Activated CD4-positive, alpha-beta T cell treated with anti-CD3 and anti-CD28 coated beads, Interleukin-2, amount 50 U/mL, for 4 hours (primary cell): ENCODE measurements at places on chromosomes 1 and 21.

GRCh38 chr1:211643324-211644212 is 31.9 kb downstream of the NEK2 start:
- no peak for DNase-seq

GRCh38 chr1:75276385-75276784 is 142.2 kb downstream of the LHX8 start:
- no peak for DNase-seq

- DNase-seq: no peak
These were observed 182.9 kb downstream of the AKT3 start for GRCh38 chr1:243667133-243667532.

DNA sequence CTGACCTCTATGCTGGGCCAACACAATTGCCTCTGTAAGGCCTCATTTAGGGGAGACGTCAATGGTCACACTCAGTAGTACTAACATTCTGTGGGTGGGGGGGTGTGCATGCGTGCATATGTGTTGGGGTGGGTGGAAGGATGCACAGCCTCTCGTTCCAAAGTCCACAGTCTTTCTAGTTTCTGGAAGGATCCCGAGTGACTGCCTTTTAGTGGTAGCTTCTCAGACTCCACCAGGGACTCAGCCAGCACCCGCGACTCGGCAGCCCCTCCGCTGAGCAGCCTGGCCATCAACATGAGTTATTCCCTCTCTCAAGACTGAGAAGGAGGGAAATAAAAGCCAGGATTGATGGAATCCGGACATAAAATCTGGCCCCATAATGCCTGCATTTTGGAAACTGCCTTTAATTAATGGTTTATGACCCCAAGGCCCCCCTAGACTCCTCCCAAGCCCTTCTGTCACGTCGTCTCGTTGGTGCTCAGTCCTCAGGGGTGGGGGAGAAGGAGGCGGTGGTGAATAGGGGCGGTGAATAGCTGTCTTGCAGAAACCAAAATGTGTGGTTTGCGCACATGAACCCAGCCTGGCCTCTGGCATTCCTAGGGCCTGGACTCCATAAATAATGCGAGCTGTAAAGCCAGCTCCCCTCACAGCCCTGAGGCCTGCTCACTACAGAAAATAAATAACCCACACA is 65.1 kb upstream of the TMEM51 start:
- DNase-seq: no peak

DNA sequence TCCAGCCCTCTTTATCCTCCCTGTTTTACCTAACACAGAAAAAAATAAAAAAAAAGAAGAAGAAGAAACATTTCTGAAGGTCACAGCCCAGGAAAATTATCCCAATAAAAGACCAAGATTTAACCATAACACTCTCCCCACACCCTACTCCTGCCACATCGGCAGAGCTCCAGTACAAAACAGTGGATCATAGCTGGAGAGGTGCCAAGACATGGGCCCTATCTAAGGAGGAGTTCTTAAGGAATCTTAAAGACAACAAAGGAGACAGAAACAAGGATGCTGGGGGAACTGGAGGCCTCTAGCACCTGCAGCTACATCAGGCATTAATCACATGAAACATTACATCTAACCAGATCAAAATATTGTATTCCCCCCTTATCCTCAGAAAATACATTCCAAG is 432.8 kb downstream of the MATN1 start:
- DNase-seq: no peak

- no peak for DNase-seq
These were observed 41.7 kb upstream of the IFFO2 start for GRCh38 chr1:18998016-18998724.

GRCh38 chr21:44299458-44300261 is at the start of gene PFKL:
PFKL (plus strand) TSS chr21:44300053; CDS start chr21:44300106, 53 bp downstream.
- peak; percentile 23 for DNase-seq

GRCh38 chr1:34771573-34772371 is 9.2 kb upstream of the GJB3 start:
- no peak for DNase-seq

DNA sequence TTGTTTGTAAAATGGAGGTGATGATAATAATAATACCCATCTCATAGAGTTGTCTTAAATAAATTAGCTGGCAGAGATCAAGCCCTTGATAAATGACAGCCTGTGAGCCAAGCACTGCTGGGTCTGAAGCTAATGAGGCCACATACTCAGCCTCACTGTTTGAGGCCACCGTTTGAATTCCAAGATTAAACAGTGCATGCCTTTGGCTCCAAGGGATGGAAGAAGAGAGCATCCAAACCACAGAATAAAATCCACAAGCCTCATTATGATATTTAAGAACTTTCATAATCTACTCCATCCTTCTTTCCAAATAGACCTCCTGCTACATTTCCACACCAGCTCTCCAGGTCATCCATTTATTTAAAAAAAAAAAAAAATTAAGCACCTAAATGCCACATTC is 29.0 kb downstream of the TGFBR3 start:
- DNase-seq: no peak

GRCh38 chr1:207268337-207268736 is 53.1 kb upstream of the CD55 start:
- DNase-seq: no peak

- DNase-seq: no peak
These were observed 476.3 kb upstream of the RUNX1 start for GRCh38 chr21:35525443-35525842.

DNA sequence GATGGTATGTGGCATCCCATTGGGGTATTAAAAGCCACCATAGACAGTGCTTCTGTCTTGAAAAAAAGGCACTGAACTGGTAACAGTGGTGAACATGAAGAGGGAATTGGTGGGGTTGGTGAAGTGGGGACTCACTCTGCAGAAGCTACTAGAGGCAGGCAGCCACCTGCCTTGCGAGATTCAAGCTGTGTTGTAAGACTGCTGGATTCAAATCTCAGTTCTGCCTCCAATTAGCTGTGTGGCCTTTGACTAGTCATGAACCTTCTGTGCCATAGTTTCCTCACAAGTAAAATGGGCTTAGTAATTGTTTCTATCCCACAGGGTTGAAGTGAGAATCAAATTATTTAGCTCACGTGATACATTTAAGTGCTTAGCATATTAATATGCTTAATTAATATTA is 16.6 kb upstream of the ELOA start:
- no peak for DNase-seq

DNA sequence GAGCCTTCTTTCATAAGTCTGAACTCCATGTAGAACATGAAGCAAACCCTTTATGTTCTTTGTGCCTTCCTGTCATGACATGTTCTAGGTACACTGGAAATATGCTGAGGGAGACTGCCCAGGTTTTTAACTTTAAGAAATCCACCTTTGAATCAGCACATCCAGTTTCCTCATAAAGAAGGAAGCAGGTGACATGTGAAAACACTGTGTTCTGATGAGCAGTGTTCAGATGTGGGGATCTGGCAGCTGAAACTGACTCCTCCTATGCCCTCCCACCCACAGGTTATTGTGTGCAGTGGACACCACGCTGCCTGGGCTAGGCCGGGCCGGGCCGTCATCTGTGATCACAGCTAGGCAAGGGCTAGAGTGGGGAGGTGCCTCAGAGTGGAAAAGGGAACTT is 51.1 kb downstream of the CNN3 start:
- no peak for DNase-seq

DNA sequence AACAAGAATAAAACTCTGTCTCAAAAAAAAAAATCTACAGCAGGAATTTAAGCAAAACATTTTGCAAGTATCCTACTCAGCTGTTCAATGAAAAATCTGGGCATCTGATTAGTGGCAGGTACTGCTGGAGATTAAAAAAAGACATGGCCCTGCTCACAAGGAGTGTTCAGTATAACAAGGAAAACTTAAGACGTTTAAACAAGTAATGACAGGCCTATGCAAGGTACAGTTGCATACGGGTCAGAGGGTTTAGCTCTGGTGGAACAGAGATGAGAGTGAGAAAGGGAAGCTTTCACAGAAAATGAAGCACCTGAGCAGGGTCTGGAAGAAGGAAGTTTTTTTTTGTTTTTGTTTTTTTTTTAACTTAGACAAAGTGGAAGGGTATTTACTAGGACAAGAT is 23.0 kb downstream of the SNRNP40 start:
- no peak for DNase-seq

GRCh38 chr1:13748610-13749505 is 48.9 kb downstream of the PRDM2 start:
- peak; percentile 95 for DNase-seq

GRCh38 chr1:201828217-201828819 is 639 bp upstream of the IPO9 start:
- no peak for DNase-seq

- no peak for DNase-seq
These were observed 57.1 kb downstream of the TMEM53 start for GRCh38 chr1:44616991-44617702.

DNA sequence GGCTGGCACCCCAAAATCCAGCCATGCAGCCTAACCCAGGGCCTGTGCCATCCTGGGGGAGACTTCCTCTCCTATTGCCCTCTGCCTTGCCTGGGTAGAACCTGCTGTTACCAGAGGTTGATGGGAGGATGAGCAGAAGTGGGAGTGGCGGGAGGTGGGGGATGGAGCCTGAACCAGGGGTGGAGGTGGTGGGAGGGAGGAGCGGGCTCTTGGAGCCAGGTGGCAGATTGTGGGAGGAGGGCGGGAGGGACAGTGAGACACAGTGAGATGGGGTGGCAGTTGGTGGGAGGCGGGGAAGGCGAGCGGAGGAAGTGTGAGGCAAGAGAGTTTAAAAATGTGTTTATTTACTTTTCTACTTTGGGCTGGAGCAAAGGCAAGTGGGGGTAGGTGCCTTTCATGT is 87.3 kb downstream of the KCNJ6 start:
- no peak for DNase-seq

DNA sequence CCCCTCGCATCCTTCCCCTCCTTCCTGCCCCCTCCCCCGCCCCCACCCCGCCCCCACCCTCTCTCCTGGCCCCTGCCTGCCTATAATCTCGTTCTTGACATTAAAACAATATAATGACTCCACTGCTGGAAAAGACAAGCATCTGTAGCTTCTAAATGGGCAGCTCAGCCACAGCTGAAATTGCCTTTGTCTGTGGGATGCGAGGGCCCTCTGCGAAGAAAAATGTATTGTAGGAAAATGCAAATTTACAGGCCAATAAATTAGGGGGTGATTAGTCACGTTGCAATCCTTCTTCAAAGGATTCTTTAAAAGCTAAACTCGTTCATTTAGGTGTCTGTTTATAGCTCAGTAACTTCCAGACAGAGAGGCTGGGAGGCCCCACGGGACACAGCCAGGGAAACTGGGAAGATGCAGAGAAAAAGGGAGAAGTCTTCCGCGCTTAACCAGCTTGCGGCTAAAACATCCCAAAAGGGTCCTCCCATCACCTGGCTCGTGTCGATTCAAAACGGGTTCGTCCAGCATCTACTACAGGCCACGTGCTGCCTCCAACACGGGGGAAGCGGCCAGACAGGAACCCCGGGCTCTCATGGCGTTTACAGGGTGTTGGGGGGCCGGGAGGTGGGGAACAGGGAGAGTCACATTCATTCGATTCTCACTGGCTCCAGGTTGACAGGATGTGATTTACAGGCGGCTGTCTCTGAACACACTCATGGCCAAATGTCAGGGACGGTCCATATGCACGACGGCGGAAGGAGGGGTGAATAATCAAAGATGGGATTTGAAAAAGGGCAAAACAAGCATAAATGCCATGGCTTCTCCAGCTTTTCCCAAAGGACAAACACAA is 100.5 kb upstream of the ZBTB40 start:
- DNase-seq: no peak

- no peak for DNase-seq
These were observed 14.0 kb upstream of the WASF2 start for GRCh38 chr1:27503844-27504587.

DNA sequence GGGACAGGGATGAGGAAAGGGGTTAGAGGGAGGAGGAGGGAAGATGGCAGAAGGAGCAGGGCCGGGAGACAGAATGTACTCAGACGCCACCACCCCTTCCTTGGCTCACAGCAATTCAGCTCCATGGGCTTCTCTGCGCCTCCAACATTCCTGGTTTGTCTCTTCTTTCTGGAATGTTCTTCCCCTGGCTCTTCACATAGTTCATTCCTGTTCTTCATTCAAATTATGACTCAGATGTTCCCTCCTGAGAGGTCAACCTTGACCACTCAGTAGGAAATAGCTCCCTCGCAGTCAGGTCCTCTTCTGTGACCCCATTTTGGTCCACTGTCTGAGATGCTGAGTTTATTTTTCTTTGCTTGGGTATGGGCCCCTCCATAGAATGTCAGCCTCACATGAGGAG is 203.2 kb downstream of the C1orf94 start:
- DNase-seq: no peak

DNA sequence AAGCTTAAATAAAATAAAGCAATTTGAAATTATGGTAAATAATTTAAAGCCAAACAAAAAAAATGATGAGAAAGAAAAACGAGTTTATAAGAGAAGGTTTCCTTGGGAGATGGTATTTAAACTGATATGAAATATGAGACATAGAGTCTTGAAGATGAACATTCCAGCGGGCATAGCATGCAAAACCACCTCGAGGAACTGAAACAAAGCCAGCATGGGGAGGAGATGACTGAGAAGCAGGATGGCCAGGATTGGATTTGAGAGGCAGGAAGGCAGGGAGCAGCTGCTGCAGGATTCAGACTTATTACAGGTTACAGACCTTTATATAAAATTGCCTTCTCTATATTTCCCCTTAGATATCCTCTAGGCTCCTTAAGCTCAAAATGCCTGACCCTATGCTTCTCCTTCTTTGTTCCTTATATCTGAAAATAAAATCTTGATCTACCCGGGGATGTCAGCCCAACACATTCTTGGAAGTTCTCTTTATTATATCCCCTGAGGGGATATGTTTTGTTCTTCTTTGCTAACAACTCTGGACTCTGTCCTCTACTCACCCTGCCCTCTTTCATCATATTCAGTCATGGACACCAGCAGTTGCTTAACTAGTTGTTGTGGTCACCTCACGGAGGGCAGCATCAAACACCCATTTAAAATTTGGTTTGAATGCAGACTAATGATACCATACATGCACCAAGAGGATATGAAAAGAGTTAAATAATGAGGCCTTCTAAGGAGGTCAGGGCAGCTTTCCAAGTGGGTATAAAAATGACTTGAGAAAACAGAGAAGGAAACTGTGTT is 719.1 kb upstream of the B3GALT2 start:
- no peak for DNase-seq

DNA sequence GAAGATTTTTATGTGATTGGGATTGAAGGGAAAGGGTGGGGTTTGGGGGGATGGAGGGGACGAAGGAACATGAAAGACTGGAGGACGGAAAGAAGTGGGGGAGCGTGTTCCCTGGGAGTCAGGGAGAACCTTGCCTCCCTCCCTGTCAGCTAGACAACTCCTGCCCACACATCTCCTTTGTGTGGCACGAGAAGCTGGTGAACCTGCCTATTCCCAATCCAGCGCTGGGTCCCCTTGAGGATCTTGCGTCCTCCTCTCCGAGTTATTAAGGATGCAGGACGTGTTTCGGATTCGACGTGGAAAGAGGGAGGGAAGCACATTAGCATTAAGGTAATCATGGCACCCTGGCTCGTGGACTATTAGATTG is 1.4 kb downstream of the LRRC7 start:
- DNase-seq: no peak
